LoVo (cell line): ENCODE measurements at places on chromosomes 2 and 18.

GRCh38 chr2:158443606-158444005 is 12.9 kb downstream of the CCDC148 start:
- DNase-seq = no peak

DNA sequence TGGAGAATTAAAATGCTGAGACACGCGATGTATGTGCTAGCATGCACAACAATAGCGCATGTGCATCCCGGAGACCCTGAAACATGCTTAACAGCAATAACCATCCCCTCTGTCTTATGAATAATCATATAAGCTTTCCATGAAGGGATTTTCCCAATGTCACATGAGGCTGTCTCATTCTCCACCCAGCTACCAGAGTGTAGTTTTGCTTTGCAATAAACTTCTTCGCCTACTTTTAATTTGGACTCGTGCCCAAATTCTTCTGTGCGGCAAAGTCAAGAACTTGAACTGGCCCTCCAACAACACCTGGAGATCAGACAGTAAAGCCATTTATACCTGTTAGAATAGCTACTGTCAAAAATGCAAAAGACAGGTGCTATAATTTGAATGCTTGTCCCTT is 15.5 kb downstream of the LYG1 start:
- no peak for DNase-seq

- DNase-seq = no peak
Observed at GRCh38 chr2:239769554-239770245, 255.4 kb downstream of the NDUFA10 start.

DNA sequence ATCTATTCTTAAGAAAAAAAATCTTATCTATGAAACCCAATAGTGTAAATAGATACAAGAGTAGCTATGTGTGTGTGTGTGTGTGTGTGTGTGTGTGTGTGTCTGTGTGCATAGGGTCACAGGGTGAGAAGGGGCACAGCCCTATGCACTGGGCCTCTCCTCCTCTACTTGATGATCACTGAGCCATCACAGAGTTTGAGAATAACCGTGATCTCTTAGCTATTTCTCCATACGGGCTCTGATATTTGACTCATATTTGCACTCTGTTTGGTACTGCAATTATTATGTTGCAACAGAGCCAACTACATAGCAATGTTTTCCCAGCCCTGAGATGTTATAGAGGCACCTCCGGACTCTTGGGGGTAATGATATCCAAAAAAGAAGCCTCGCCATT is 28.8 kb upstream of the SLC40A1 start:
- DNase-seq = no peak

DNA sequence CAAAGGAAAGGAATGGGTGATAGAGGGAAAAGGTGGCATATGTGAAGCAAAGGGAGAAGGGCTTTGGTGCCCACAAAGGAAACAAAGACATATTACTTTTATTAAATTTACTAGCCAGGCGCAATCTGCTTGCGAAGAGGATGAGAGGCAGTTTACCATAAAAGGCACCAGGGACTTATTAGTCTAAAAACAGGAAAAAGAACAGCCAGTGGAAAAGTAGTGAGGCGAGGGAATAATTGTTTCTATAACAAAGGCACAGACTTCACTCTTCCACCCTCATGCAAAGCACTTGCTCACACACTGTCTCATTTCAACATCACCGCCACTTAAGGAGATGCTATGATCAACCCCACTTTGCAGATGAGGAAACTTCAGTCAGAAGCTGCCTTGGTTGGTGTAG is 210.5 kb downstream of the ALPK2 start:
- DNase-seq = no peak

GRCh38 chr2:231161252-231161839 is 36.5 kb upstream of the HTR2B start:
- DNase-seq = no peak

- no peak for DNase-seq
Observed at GRCh38 chr2:40346535-40347354, 105.1 kb downstream of the SLC8A1 start.

DNA sequence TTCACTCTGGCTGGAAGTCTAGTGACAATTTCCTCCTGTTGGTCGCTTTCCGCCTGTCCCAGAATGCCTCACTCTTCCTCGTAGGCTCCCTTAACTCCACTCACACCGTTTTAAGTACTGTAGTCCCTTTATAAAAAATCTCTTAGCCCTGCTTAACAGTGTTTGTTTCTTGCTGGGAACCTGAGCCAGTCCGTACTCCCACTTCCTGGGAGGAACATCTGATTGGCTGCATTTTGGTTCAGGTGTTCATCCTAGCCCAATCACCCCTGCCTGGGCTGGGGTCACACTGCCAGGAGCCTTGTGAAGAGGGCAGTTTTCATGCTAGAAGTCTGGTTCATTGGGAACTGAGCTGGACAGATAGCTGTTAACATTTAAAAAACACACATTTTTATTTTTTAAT is 25.6 kb upstream of the TOGARAM2 start:
- DNase-seq = no peak

GRCh38 chr18:75111760-75112159 is 97.2 kb downstream of the PTGR3 start:
- DNase-seq = peak; percentile 2

DNA sequence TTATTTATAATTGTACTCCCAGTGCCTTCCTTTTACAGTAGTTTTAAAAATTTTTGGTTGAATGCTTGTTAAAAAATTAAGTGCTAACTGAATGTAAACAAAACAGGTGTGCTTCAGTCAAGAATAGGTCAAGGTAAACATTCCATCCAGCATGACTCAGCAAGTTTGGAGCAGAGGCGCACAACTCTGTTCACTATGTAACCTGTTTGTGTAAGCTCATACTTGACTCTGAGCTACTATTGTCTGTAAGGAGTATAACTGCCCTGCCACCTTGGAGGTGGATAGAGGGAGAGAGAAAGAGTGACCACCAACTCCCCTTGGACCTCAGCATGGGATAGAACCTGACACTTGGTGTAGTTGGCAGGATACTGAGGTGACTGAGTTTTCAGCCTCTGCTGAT is 207.4 kb upstream of the SYT4 start:
- no peak for DNase-seq

- no peak for DNase-seq
Observed at GRCh38 chr2:15993666-15994065, 53.3 kb downstream of the MYCN start.

DNA sequence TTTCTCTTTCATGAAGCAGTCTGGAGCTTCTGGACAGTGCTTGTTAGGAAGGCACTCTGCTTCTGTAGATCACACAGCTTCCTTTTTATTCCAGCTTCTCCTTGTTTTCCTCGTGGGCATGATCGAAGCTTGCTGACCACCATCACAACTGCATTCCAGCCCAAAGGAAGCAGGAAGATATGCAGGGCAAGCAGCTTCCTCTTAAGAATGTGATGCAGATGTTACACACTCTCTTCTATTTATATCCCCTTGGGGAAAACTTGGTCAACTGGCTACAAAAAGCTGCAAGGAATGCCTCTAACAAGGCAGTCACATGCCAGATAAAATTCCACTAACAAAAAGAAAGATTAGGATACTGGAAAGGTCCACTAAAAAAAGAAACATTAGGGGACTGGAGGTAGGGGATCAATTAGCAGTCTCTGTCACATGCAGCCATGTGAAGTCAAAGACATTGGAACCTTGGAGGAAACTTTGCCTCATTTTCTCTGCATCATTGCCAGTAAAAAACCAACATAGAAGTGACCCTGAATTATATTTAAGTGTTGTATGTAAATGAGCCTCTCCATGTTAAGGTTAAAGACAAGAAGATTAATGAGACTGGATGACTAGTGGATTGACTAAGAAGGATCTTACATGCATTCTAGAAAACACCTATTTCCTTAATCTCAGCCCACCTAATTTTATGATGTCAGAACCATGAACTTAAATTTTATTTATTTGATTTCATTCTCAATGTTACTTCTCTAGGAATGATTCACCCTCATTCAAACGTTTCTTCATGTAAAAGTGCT is 98.3 kb downstream of the NAB1 start:
- DNase-seq = no peak

DNA sequence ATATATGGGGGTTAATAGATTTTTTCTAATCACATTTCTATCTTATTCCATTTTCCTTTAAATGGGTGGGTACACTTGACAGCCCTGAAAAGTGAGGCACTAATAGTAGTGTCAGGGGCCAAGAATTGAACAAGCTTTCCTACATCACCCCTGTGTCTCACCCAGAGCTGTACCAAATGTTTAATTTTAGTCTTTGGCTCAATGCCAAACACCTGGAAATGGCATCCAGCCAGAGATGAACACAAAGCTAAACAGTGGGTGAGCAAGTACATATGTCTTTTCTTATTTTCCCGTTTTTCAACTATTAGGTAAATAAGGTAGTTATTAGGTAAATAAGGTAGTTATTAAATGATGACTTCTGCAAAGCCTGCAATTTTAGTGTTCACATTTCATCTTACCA is 276.3 kb upstream of the ERBB4 start:
- no peak for DNase-seq

- DNase-seq = no peak
Observed at GRCh38 chr2:229521576-229521975, 192.8 kb downstream of the DNER start.

DNA sequence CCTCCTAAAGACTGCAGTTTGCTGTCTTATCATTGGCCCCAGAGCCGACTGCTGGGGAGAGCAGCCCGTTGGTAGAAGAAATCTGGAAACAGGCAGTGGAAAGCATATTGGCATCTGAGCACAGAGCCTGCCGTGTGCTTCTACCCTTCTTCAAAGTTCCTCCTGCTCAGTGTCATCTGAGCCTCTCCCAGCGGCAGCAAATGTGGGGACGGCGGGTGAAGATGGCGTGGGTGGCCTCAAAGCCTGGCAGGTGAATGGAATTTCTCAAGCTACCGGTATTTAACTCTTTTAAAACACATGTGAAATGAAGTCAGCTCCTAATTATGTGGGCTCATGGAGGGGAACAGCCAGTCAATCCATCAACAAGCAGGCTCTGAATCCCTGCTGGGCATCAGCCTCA is 181.6 kb upstream of the PXDN start:
- no peak for DNase-seq

DNA sequence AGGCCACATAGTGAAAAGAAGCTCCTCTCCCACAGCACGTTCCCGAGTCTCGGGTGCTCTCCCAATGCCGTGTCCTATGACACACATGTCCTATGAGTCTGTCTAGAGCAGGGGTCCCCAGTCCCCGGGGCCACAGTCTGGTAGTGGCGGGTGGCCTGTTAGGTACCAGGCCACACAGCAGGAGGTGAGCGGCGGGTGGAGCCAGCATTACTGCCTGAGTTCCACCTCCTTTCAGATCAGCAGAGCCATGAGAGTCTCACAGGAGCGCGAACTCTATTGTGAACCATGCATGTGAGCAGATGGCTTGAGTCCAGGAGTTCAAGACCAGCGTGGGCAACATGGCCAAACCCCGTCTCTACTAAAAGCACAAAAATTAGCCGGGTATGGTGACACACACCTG is 112.6 kb downstream of the ZBTB7C start:
- DNase-seq = no peak

DNA sequence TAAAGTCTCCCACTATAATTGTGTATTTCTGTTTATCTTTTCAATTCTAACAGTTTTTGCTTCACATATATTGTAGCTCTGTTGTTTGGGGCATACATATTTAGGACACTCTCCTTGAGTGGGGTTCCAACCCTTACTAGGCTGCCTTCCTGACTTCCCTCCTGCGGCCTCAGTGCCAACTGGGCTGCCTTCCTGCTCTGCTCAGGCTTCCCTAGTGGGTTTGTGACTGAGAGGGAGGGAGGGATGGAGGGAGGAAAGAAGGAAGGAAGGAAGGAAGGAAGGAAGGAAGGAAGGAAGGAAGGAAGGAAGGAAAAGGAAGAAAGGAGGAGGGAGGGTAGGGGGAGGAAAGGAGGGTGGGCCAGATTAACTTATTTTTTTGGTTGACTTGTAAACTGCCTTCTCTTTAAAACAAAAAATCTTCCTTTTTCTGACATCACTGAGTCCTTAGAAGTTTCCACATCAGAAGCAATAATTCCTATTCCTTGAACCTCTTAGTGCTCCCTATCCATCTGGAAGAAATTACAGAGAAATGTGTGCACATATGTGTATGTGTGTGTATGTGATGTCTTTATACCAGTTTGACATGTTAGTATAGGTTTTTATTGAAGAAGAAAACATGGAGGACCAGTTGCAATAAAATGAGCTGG is 145.4 kb upstream of the PGAP1 start:
- DNase-seq = no peak

- no peak for DNase-seq
Observed at GRCh38 chr2:184534986-184535385, 63.3 kb upstream of the ZNF804A start.

DNA sequence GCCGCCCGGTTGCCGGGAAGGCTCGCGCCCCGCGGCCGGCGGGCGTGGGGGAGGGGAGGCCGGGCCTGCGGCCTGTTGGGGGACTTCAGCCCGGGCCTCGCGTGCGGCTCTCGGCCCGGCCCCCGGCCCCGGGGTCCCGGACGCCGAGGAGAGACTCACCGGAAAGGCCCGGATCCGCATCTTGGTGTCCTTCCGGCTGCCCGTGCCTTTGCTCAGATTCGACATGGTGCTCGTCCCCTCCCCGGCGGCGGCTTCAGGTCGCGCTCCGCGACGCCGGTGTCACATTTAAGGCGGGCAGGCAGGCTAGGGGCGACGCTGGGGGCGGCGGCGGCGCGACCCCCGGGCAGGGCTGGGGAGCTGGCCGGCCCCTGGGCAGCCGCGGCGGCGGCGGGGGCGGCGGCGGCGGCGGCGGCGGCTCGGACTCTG is 365 bp downstream of the CUL3 start:
- peak; percentile 34 for DNase-seq
